Kidney glomerular epithelial cell (primary cell): ENCODE measurements at places on chromosomes 2 and 18.

DNA sequence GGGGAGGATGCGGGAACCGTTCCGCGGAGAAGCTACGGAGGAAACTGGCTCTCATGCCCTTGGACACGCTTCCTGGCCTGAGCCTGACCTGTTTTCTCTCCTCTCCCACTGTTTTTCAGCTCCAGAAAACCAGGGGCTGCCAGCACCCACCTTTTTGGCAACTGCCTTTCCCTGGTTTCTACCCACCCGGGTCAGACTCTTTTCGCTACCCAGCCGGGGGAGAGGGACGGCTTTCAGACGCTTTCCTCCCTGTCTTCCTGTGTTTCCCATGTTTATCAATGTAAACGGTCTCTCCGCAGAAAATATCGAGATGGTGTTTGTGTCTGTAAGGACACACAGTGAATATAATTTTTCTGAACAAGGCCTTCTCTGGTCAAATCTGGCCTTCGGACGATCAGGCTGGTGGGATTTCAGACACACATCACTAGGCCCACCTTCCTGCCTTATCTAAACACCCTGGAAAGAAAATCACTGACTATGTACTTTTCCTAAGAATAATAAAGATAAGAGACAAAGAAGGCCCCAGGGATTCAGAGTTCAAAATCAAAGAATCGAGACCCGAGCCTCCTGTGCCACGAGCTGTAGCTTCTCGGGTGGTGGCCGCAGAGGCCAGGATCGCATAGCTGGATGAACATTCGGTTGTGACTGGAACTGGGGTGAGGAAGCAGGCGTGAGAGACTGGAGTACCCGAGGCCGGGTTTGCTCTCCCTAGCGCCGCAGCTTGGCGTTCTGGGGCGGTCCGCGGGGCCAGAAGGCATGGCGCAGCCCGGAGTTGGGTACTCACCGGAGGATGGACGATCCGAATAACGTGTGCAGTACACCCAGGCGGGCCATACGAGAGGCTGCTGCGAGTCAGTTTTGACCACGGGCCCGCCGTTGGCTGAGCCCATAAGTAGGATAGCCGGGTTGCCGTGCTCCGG is 1.7 kb downstream of the EN1 start:
- no peak for DNase-seq

GRCh38 chr2:217573571-217573970 is 429.2 kb downstream of the TNS1 start:
- DNase-seq, result peak; percentile 30

DNA sequence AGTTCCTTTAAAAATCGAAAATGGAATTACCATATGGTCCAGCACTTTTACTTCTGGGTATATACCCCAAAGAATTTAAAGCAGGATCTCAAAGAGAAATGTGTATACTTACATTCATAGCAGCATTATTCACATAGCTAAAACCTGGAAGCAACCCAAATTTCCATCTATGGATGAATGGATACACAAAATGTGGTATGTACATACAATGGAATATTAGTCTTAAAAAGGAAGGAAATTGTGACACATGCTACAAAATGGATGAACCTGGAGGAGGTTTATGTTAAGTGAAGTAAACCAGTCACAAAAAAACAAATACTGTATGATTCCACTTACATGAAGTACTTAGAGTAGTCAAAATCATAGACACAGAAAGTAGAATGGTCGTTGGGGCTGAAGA is 147.9 kb upstream of the LTBP1 start:
- no peak for DNase-seq

DNA sequence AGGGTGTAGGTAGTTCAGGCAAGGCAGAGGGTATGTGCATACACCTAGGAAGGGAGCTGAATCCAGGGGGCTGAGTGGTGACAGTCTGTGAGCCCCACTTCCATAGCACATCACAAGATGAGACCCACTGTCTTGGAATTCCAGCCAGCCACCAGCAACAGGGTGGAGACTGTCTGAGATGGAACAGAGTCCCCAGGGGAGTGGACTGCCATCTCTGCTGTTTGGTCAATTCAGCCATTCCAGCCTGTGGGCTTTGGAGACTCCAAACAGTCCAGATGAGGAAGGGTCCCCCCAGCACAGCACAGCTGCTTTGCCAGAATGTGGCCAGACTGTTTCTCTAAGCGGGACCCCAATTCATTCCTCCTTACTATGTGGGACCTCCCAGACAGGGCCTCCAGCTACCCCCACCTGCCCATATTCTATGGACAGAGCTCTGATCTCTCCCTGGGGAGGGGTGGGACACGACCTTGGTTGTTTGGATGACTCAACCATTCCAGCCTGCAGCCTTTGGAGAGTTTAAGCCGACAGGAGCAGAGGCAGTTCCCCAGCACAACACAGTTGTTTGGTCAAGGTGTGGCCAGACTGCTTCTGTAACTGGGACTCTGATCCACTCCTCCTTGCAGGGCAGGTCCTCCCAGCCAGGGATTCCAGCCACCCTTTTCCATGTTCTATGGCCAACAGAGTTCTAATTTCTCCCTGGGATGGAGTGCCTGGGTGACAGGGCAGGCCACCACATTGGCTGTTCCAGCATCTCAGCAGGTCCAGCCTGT is 178.0 kb downstream of the RND3 start:
- no peak for DNase-seq

GRCh38 chr18:75421656-75422055 is 5.8 kb downstream of the SMIM21 start:
- no peak for DNase-seq

DNA sequence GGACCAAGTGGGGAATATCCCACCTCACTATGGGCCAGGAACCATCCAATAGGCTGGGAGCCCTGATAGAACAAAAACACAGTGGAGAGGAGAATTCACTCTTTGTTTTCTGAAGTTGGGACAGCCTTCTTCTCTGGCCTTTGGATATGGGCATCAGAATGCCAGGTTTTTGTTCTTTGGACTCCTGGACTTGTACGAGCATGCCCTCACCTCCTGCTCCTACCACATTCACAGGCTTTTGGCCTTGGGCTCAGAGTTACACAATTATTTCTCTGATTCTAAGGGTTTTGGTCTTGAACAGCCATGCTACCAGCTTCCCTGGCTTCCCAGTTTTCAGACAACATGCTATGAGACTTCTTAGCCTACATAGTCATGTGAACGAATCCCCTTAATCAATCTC is 732.9 kb upstream of the VRK2 start:
- DNase-seq, result no peak

- no peak for DNase-seq
Measured at GRCh38 chr18:50711386-50711785, 108.4 kb downstream of the MRO start.

DNA sequence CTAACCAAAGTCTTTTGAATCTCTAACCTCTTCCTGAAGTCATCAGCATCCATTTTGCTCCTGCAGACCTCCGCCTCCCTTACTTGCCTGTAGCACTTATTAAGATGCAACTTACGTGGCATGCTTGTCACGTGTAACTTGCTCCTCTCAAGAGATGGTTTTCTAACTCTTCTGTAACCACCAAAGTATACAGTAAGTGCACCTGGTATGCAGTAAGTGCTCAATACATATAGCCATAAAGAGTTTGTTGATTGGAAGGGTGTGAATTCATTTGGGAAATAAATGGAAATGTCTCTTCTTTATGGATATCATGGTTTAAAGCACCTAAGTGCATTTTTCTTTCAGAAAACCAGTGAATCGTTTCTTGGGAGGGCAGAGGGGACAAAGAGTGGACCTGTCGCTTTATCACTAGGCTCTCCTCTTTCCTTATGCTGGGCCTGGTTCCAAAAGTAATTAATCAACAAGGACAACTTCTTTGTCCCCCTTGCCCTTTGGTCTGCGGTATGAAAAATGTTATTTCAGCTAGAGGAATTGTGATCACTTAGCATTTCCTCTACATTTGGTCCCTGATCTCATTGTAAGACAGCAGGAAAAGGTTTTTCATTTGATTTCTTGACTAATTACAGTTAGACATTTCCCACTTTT is 370.0 kb upstream of the SPRED2 start:
- no peak for DNase-seq

DNA sequence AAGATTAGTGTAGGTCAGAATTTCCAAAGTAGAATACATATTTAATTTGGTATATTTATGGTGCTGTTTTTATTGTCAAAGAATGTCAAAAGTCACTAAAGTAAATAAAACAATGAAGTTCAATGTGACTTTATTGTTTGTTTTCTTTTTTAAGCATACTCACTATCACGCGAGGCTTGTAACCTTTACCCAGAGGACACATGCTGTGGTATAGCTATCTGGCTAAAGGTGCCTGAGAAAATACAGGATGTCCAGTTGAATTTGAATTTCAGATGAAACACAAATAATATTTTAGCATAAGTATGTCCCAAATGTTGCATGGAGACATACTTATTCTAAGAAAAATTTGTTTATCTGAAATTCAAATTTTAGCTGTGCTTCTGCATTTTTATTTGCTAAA is 103.3 kb upstream of the KLF7 start:
- DNase-seq, result no peak

GRCh38 chr2:82748653-82749052 is 1710.4 kb downstream of the SUCLG1 start:
- no peak for DNase-seq

DNA sequence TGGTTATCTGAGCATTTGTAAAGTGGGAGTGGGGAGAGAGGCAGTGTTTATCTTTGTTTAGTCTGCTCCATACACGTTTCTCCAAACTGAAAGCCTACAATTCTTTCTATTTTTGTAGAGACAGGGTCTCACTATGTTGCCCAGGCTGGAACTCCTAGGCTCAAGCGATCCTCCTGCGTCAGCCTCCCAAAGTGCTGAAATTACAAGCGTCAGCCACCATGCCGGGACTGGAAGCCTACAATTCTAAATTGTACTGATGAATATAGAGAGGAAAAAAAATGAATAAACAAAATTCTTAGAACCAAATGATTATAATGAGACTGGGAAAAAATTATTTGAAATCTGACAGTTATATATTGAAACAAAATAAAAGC is 1.4 kb upstream of the ZFAND2B start:
- no peak for DNase-seq

GRCh38 chr2:16972276-16972675 is 306.6 kb upstream of the CYRIA start:
- no peak for DNase-seq

GRCh38 chr2:13821255-13821880 is 811.1 kb upstream of the LRATD1 start:
- no peak for DNase-seq

DNA sequence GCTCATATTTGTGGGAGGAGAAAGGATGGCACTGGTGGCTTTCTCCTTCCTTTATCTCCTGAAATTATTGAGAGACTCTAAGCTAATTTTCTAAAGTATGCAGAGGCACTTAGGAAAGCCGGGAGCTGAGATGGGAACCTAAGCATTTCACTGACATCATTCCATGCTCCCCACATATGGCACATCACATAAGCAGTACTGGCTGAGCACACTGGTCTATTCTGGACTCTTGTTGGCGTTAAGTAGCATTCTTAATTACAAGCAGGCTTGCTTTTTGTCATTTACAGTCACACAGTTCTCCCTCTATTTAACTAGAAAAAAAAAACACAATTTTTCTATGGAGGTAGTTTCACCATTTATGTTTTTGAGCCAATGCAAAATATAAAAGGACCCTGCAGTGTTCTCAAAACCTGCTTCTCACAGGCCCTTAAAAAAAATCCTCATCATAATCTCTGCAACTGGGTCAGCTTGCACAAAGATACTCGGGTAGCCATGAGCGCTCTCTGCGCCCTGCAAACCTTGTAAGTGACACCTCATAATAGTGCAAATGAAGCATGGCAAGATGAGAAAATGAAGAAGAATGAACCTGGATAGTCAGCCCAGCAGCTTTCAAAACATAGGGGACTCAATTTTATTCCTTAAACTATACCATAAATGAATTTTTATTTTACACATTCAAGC is 688.6 kb downstream of the NRXN1 start:
- no peak for DNase-seq

DNA sequence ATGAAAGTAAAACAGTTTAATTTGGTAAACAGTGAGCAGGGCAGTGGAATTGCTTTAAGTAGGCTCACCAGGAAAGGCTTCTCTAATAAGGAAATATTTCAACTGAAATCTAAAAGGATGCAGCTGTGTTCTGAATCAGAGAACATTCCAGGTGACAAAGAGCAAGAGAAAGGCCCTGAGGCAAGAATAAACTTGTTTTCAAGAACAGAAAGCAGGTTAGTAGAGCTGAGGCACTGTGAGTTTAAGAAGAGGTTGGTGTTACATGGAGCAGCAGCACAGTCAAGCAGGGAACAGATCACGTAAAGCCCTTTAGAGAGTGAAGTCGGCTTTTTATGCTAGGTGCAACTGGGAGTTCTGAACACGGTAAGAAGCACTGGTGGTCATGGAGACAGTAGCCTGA is 57.0 kb upstream of the SCN1A start:
- no peak for DNase-seq

DNA sequence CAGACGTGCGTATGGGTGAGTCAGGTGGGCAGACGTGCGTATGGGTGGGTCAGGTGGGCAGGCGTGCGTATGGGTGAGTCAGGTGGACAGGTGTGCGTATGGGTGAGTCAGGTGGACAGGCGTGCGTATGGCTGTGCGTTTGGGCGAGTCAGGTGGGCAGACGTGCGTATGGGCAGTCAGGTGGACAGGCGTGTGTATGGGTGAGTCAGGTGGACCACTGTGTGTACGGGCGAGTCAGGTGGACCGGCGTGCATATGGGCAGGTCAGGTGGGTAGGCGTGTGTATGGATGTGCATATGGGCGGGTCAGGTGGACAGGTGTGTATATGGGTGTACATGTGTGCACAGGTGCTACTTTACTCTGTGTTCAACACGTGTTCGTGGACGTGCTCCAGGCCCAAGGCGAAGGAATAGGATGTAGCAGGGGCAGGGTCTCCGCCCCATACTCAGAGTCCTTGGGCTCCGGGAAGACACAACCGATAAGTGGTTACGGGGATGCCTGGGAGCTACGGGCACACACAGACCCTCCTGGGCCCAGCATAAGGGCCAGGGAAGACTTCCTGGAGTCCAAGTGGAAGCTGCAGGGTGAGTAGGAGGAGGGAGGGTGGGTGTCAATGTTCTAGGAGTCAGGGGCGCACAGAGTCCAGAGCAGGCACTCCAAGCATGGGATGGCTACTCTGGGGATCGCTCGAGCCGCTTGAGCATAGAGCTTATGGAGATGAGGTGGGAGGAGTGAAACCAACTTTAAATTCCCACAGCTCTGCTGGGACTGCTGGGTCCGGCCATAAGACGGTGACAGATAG is 27.1 kb upstream of the KLF11 start:
- DNase-seq, result no peak

DNA sequence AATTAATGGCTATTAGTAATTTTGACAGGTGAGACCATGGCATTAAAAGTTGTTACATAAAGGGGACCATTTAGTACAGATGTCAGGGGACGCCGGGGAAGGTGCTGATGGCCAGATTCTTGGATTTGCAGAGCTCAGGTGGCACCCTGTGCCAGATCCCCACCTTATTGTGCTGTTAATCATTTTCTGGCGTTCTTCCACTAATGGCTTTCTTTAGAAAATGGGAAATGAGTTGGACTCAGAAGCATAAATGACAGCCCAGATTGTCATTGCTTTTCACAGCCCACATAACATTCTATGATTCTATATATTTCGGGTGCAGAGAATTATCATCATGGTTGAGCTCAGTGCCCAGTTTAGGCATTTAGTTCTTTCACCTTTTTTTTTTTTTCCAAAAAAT is 257.2 kb upstream of the TCF4 start:
- no peak for DNase-seq

- no peak for DNase-seq
Measured at GRCh38 chr18:39806525-39806924, 2148.5 kb upstream of the PIK3C3 start.
